ENCODE measurements at places on chromosomes 5 and 9. TPM values are rescaled to one million over a fixed set of nuclear protein-coding genes. Genes with fewer than 3 reads are reported as not detected.

GRCh38 chr5:175688352-175689146 lies 30.7 kb downstream of the HRH2 start:
- DNase-seq: no peak
- no peak overlapping the region for H3K27ac ChIP-seq
- H3K4me3 ChIP-seq: no peak overlapping the region
- no peaks in the 10 kb centered on the region for H3K27me3 ChIP-seq

- H3K27me3 ChIP-seq: no peaks in the 10 kb centered on the region
- H3K36me3 ChIP-seq: no peaks in the 10 kb centered on the region
- no peak for DNase-seq
- H3K27ac ChIP-seq: no peak overlapping the region
Observed at GRCh38 chr5:168011096-168011495, 280.3 kb upstream of the WWC1 start.

GRCh38 chr5:140219068-140219991 lies 44.3 kb downstream of the CYSTM1 start:
- no peak overlapping the region for H3K4me3 ChIP-seq
- no peaks in the 10 kb centered on the region for H3K27me3 ChIP-seq
- H3K4me1 ChIP-seq: peaks cover 14% of the 10 kb centered on the region
- no peaks in the 10 kb centered on the region for H3K36me3 ChIP-seq

DNA sequence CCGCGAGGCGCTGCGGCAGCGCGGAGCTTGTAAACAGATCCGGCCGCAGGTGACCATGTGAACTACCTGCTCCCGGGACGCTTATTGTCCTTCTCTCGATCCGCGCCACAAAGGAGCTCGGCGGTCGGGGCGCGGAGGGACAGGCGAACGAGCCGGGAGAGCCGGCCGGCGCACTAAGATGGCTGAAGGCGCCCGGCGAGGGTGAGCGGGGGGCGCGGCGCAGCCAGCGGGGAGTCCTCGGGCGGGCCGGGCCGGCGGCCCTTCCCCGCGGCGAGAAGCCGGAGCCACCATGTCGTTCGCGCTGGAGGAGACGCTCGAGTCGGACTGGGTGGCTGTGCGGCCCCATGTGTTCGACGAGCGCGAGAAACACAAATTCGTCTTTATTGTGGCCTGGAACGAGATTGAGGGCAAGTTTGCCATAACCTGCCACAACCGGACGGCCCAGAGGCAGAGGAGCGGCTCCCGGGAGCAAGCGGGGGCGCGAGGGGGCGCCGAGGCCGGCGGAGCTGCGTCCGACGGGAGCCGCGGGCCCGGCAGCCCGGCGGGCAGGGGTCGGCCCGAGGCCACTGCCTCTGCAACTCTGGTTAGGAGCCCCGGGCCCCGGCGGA lies 535 bp downstream of the JMY start:
- DNase-seq: peak; percentile 53
- peak overlapping the region; percentile 2 for H3K27ac ChIP-seq
- H3K36me3 ChIP-seq: no peaks in the 10 kb centered on the region
- no peaks in the 10 kb centered on the region for H3K27me3 ChIP-seq

ZNF883 gene
- total RNA-seq: not detected

PCDHGA8 gene
- total RNA-seq: 3.3 TPM

PSMB7 gene
- 393 TPM for total RNA-seq

FABP6 gene
- total RNA-seq: 0.43 TPM

Measured in SJCRH30 (cell line).